Brain pericyte (primary cell): ENCODE measurements at places on chromosomes 7 and 10.

DNA sequence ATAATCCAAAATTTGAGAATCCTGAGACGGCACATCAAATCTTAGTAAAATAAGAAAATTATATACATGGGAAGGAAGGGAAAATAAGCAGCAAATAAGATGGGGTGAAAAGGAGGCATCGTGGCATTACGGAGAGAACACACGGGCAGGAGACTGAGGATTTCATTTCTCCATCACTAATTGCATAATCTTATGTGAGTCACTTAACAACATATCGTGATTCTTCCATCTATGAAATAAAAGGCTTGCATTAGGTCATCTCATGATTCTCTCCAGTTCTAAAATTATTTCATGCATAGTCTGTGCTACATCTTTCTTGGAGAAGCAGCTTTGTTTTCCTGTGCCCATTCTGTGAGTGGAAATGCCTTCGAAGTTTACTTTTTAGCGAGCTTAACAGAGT lies 288.7 kb downstream of the LRMDA start:
- no peak for DNase-seq

DNA sequence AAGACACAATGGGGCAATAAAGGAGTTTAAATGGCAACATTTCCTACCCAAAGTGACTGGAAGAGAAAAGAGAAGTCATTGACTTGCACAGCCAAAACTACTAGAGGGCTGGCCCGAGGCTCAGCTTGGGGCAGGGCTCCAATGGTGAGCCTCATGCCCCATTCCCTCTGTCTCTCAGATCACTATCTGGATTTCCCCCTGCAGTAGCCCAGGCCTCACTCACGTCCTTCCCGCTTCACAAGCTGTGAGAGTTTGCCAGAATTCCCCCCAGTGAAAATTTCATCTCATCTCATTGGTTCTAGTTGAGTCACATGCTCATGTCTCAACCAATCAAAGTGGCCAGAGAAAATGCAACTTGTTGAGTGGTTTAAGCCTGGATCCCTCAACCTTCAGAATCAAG lies 181.3 kb downstream of the WDR11 start:
- DNase-seq, result no peak

DNA sequence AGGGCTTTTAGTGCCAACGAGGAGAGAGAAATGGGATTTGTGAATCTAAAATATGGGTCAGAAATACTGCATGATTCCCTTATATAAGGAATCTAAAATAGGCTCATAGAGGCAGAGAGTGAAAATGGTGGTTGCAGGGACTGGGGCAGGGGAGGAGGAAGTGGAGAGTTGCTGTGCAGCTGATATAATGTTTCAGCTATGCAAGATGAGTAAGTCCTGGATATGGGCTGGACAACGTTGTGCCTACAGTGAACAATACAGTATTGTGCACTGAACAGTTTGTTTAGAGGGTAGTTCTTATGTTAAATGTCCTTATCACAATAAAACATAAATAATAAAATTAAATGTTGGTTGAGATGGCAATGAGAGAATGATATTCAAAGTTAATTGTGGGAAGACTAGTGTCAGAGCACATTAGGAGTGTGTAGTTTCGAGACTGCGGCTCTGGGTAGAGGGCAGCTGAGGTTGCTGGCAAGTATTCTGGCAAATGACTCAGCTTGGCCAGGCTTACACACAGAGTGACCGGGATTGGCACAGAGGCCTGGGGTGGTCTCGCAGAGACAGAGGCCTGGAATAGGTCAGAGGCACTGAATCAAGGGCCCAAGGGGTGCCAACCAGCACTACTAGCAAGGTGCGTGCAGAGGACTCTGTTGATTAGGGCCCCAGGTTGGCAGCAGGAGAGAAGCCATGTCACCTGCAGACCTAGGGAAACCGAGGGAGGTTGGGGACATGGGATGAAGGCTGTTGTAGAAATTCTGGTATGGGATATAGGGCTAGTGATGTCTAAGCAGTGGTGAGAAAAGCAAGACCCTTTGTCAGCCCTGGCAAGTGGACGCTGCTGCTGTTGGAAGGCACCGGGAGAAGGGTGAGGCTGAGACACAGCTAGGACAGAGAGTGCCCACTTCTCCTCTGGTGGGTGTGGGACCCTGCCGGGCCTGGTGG lies 2.8 kb upstream of the DEPP1 start:
- DNase-seq, result no peak

GRCh38 chr7:16926283-16926682 lies 44.5 kb upstream of the AGR3 start:
- DNase-seq, result no peak

- no peak for DNase-seq
Observed at GRCh38 chr7:44112997-44113763, 9.0 kb downstream of the AEBP1 start.

DNA sequence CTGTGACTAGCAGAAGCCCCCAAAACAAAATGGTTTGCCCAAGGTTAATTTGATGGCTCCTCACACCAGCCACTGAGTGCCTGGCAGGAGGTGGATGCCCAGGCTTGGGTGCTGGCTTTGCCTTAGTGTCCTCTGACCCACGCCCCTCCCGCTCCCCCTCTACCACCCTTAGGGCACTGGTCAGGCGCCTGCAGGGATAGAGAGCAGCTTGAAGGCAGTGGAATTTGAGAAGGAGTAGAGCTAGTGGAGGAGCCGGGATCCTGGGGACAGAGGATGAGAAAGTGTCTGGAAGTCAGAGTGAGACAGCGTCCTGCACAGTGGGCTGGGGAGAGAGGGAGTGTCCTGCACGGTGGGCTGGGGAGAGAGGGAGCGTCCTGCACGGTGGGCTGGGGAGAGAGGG lies 139.4 kb downstream of the DNAJB6 start:
- no peak for DNase-seq

DNA sequence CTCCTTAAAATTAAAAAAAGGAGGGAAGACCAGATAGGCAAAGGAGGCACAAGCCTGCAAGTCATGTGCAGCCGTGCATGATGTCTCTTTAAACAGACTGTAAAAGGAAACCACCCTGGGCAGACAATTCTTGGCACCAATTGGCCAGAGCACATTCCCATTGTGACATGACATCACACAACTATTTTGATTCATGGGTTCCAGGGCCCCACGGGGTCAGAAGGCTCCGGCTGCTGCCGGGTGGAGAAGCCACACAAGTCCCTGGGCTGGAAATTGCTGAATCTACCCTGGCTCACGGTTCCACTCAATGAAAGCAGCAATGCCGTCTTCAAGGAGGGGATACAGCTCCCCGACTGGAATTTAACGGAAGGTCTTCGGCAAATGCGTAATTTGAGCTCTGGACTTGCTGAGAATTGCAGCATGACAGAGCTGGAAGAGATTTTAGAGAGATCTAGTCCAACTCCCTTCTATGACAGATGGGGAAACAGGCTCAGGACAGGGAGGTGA lies 140.5 kb downstream of the PRKAG2 start:
- DNase-seq, result peak; percentile 86

DNA sequence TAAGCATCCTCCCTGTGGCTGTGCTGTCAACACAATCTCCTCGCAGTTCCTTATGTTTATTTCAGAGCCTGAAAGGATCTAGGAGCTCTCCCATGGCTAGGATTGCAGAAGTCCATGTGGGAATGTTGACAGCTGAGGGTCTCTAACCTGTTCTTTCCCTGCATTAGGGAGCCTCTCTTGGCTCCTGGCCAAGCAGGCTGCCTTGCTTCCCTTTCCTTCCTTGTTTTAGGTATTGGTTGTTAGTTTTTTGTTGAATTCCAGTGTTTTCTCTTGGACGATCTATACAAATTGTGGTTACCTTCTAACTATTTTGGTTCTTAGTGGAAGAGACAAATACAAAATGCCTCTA lies 171.8 kb downstream of the MLLT10 start:
- no peak for DNase-seq

- peak; percentile 84 for DNase-seq
Observed at GRCh38 chr7:77455321-77455720, 39.2 kb upstream of the GSAP start.

DNA sequence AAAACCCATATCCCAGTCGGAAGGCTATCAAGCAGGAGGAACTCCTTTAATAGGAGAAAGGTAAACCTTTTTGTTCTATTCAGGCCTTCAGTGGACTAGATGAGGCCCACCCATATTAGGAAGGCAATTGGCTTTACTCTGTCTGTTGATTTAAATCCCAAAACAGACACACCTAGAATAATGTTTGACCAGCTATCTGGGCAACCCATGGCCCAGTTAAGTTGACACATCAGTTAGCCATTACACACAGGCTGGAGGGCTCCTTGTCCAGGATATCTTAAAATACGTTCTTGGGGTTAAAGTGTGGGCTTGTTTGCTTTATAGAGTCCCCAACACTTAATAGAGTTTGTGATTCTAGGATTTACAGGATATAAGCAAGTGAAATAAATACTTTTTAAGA lies 339.0 kb upstream of the PRKCQ start:
- no peak for DNase-seq

GRCh38 chr7:38215115-38215514 lies 37.1 kb downstream of the STARD3NL start:
- no peak for DNase-seq

- no peak for DNase-seq
Observed at GRCh38 chr7:38383281-38383680, 109.8 kb upstream of the TARP start.

DNA sequence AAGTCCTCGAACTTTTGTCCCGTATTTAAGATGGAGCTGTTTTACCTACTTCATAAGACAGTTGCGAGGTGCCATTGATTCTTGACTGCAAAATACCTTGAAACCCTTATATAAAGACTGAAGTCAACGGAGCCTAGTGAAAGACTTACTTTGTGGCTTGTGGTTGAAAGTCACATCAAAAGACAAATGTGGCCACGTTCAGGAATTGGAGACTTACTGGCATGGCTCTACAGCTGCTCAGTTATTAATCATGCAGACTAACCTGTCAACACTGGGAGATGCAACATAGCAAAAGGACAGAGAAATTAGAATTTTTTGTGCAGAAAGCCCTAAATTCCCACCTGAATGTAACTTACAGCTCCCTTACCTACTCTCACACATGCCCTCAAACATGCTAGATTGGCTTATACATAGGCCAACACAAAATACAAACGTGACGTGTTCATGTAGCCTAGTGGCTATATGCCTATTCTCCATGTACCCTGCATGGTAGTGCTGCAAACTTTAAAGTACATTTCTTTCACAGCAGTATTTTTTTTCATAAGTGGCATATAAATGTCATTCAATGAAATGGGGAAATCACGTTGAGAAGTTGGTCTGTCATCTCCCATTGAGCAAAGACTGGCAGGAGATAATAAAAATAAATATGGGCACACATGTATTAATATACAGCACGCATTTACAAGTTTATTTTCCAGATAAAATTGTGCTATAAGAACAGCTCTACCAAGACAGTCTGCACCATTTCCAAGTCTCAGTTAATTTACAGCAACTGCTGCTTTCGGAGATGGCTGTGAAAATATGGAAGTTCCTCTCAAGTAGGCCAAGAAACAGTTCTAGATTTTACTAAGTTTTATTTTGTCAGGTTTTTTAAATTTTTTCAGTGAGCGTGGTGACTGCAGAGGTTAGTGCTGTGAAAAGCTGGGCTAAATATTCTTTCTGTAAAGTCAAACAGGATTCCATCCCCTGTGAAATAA lies 170.4 kb upstream of the C7orf33 start:
- DNase-seq, result no peak

- no peak for DNase-seq
Observed at GRCh38 chr10:76252733-76253132, 821.3 kb downstream of the LRMDA start.

- no peak for DNase-seq
Observed at GRCh38 chr7:45189151-45189970, 31.8 kb downstream of the RAMP3 start.

- DNase-seq, result no peak
Observed at GRCh38 chr7:98241674-98242241, 10.3 kb downstream of the TECPR1 start.

DNA sequence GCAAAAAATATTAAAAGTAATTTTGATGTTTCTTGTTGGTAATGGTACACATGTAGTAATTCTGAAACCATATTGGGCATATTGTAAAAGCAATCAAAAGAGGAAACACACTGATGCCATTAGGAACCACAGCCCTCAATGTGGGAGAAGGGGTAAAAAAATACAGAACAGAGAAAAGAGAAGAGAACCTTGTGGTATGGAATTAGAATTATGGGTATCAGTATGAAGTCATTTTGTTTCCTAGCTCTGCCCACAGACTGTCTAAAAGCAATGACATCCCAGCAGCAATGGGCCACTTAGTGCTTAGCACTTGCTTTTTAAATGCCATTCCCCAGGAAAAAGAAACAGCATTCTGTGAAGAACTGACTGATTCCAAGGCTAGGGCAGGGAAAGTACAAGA lies 61.5 kb downstream of the CPVL start:
- no peak for DNase-seq

DNA sequence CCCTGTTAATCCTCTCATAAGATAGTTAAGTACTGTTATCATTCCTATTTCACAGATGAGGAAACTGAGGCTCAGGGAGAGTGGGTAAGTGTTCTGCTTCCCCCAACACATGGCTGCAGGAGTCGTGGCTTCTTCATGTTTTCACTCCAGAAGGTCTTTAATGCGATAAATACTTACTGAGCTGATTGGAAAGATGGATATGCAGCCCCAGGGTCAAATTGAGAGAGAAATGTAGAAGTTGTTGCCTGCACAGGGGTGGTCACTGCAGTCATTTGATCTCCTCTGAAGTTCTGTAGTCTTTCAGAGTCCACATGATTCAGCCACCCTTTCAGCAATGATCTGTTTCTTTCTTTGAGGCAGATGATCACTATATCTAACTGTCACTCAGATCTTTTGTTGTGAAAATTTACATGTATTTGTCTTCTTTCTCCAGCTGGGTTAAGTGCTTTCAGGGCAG lies 29.3 kb downstream of the CRCP start:
- no peak for DNase-seq

GRCh38 chr7:158262284-158263109 lies 325.1 kb downstream of the PTPRN2 start:
- DNase-seq, result no peak

GRCh38 chr10:61098966-61099365 lies 155.0 kb upstream of the RHOBTB1 start:
- DNase-seq, result no peak

- DNase-seq, result no peak
Observed at GRCh38 chr7:1767524-1767923, 97.4 kb downstream of the ELFN1 start.

- no peak for DNase-seq
Observed at GRCh38 chr7:43193893-43194292, 81.4 kb downstream of the HECW1 start.

- DNase-seq, result no peak
Observed at GRCh38 chr7:66426996-66427395, 201.7 kb upstream of the KCTD7 start.

- DNase-seq, result no peak
Observed at GRCh38 chr7:106094780-106095179, 17.3 kb downstream of the SYPL1 start.
